ENCODE measurements at places on chromosomes 6 and 20. TPM values are rescaled to one million over a fixed set of nuclear protein-coding genes. Genes with fewer than 3 reads are reported as not detected.

DNA sequence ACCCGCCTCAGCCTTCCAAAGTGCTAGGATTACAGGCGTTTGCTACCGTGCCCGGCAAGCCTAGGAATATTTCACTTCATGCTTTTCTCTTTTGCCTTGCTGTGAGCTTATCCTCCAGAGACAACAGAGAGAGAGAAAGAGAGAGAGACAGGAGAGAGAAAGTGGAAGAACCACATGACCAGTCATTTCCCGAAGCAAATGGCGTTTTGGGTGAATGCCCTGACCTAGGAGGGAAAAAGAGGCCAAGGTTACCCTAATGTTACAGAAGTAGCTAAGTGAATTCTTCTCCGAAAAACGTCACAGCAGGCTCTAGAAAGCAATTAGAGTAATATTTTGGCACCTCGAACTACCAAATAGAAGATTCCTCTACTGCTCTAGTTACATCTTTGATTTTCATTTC lies 9.1 kb downstream of the SGK1 start:
- no peak for DNase-seq

- DNase-seq, result peak; percentile 38
Observed at GRCh38 chr6:90025523-90026061, 131.3 kb downstream of the GJA10 start.

- DNase-seq, result no peak
Observed at GRCh38 chr6:119676230-119676629, 326.7 kb upstream of the MAN1A1 start.

DNA sequence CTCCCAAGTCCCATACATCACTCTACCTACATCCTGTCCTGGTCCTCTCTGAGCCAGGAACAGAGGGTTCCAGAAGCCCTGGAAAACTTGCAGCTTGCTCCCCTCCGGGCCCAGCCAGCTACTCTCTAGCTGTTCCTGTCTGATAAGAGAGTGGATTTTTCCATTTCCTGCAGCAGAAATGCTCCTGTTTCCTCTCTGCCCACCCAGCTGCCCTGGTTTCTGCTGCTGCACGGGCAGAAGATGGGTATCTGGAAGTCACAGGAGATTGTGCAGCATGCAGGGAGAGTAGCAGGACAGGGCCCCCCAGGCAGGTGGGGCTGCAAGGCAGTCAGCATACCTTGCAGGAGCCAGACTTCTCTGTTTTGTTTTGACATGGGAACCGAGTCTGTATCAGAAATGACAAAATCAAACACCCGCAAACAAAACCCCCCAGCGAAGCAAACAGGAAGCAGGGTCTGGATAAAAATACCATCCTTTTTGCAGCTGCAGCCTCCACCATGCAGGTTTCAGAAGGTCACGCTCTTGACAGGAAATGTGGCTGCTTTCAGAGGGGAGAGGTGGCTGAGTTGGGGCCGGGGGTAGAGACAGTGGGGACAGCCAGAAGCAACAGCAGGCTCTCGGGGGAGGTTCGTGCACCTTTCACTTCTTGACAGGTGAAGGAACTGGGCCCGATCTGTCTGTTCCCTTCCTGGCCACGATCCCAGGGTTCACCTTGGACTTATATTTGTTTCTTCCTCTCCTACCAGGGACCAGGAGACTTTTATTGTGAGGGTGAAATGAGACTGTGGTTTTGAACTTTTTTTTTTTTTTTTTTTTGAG lies 50.8 kb upstream of the FAM83D start:
- DNase-seq, result no peak

DNA sequence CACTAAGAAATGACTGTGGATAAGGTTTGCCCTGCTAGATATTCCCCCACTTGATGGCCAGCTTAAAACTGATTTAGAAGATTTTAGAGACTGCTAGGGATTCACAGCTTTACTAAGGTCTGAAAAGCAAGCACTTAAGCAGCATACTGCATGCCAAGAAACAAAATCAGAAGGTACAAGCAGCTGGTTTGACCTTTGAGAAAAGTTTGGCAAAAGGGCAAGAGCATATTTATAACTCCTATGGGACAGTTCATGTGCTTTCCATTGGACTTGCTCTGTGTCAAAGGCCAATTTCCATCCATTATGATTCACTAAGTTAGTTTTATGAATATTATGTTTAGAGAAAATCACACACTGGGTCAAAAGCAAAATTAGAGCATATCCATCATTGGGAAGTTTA lies 402.8 kb downstream of the PKHD1 start:
- no peak for DNase-seq

GRCh38 chr6:116695401-116695800 lies 14.4 kb downstream of the KPNA5 start:
- DNase-seq, result no peak

DNA sequence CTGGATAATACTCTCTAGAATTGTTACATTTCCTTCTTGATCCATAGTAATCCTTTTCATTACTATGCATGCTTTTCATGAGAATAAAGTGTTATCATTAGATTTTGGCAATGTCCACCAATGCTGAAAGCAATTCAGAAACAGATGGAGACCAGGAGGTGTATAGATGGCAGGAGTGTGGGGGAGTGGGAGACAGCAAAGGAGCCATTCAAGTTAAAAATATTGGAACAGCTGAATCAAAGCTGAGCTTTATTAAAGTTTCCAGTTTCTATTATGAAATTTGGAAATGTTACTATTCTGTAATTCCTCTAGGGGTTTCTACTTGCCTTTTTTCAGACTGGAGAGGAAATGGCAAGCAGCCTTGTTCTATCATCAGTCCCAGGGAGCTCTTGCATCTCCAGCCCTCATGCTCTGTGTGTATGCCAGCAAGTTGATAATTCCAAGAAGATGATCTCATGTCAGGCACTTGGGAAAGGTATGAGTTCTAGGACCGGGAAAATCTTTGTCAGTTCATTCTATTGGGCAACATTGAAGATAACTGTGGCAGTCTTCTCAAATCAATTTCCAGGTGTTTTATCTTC lies 228.0 kb downstream of the CD109 start:
- no peak for DNase-seq

DNA sequence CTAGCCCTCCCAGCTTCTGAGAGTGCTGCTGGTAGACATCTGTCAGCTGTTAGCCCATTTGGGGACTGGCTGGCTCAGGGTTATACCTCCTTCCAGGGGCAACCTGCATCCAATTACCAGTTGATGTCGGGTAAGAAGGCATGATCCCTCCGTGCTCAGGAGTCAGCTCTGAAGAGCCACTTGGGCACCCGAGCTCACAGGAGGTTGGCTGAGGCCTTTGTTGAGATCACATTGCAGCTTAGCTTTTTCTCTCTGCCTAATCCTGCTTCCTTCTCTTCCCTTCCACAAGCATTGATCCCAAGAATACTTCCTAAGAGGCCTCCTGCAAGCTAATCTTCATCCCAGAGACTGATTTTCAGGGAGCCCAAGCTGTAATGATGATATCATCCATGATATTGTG lies 35.5 kb downstream of the SCP2D1 start:
- no peak for DNase-seq

Gene RIOK1
- 16.1 TPM for total RNA-seq

Gene SMOC2
- total RNA-seq, result 1.7 TPM
